ENCODE measurements at places on chromosomes 4 and X.
A peak's percentile ranks its signal among the peaks of the same experiment; 100 is the strongest.

GRCh38 chr4:8904666-8905065, 33.0 kb upstream of the HMX1 start:
- no peak for DNase-seq

DNA sequence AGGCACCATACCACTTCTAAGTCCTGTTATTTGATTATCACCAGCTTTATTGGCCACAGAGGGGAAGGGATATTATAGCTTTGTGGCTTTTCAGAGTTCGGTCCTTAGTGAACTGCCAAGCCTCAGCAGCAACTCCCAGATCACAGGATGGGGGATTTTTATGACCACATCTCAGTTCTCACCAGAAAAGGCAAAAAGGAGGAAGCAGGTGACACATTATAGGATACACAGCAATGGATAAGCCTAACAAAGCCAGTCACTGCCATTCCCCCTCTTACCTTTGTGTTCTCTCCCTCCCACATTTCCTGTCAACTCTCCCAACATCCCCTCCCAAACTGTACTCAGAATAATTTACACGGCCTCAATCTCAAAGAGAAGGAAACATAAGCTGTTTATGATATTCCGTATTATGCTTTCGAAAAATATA, 142.8 kb downstream of the MGST2 start:
- DNase-seq = no peak

- DNase-seq = no peak
Measured at GRCh38 chrX:4315891-4316290, 602.4 kb upstream of the PRKX start.

DNA sequence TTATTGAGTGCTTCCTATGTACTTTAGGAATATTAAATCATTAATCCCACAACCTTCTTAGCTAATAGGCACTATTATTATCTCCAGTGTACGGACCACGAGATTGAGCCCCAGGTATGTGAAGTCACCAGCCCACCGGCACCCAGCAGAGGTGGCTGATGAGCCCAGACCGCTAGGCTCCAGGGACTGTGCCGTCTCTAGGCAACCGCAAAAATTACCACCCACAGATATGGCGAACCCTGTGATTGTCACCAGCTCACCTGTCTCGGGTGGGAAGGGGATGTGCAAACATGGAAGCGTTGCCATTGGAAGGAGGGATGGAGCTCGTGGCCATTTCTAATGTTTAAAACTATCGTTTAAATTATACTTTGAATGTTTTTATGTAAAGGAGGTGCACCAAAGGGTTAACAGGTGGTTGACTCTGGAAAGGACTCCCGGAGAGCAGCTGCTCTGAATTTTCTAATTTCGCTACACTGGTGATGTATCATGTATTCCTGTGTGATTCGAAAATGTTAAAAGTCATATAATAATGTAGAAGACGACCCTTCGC, 21.0 kb upstream of the JAKMIP1 start:
- no peak for DNase-seq

DNA sequence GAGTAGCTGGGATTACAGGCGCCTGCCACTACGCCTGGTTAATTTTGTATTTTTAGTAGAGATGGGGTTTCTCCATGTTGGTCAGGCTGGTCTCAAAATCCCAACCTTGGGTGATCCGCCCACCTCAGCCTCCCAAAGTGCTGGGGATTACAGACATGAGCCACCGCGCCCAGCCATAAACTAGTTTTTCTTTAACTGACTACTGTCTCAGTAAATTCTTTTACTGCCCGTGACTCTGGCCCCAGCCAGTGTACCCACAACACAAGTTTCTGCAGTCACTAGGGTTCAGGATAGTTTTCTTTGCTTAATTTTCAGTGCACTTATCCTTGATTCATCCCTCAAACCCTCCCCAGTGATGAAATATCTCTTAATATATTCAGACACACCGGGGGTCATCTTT, 8.3 kb downstream of the SHROOM2 start:
- no peak for DNase-seq

GRCh38 chrX:19627533-19627932, 112.2 kb upstream of the MAP3K15 start:
- DNase-seq = no peak

DNA sequence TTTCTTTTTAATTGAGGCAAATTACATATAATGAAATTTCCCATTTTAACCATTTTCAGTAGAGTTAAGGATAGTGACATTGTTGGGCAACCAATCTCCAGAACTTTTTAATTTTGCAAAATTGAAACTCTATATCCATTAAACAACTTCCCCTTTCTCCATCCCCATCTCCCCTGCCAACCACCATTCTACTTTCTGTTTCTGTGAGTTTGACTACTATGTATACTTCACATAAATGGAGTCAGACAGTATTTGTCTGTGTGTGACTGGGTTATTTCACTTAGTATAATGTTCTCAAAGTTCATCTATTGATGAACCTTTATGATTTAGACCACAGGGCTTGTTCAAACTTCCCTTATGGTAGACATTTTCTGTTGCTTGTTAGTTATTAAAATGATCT, 364.5 kb upstream of the MAD2L1 start:
- no peak for DNase-seq

GRCh38 chrX:19611636-19612376, 96.5 kb upstream of the MAP3K15 start:
- DNase-seq = no peak

- no peak for DNase-seq
Measured at GRCh38 chrX:150572206-150572605, 3.8 kb downstream of the MTM1 start.

DNA sequence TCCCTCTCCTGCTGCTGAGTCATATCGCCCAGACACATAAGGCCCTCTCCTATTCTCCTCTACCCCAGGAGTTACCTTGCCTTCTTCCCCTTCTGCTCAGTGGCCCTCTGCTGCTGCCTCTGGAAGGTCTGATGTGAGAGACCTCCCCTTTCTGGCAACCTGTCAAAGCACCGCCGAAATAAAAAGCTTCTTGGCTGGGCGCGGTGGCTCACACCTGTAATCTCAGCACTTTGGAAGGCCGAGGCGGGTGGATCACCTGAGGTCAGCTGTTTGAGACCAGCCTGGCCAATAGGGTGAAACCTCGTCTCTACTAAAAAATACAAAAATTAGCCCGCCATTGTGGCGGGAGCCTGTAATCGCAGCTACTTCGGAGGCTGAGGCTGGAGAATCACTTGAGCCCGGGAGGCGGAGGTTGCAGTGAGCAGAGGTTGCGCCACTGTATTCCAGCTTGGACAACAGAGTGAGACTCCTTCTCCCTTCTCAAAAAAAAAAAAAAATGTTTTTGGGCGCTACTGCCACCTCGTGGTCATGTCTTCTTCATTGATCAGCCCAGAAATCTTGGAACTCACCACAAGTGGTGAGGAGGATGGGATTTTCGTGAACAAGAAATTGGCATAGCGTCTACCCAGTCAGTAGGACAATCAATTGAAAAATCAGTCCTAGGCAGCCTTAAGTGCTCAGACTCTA, 8.6 kb upstream of the ZXDA start:
- peak; percentile 26 for DNase-seq

DNA sequence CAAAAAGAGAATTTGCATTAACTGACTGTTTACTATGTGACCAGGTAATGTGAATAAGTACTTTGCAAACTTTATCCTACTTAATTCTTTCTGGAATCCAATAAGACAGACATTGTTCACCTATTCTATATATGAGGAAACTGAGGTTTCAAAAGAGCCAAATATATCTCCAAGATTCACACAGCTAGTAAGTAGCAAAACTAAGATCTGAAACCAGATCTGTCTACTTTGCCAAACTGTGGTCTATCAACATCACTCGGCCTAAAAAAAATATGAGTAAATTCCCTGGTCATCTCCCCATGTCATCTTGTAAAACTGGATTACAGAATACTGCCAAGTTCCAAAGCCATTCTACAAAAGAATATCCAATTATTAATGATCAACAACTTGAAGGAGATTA, 52.8 kb downstream of the ANAPC10 start:
- DNase-seq = no peak

GRCh38 chr4:2080429-2081300, 21.5 kb downstream of the NAT8L start:
- no peak for DNase-seq

DNA sequence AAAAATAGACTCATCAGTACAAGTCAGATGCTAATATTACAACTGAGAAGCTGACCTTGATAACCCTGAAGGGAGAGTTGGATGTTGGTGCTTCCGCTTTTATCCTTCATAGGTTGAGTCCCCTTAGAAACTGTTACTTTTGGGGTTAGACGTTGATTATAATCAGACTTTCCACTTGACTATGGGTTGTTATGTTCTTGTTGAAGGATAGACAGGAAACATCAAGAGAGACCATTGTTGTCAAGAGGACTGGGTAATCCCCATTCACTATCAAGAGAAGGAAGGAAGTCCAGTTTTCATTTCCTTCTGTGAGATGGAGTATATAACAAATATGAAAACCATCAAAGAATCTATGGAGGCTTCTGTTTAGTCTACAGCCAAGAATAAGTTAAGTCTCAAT, 229.9 kb upstream of the AFF2 start:
- DNase-seq = no peak

GRCh38 chrX:66005830-66006449, 33.9 kb downstream of the VSIG4 start:
- DNase-seq = no peak

DNA sequence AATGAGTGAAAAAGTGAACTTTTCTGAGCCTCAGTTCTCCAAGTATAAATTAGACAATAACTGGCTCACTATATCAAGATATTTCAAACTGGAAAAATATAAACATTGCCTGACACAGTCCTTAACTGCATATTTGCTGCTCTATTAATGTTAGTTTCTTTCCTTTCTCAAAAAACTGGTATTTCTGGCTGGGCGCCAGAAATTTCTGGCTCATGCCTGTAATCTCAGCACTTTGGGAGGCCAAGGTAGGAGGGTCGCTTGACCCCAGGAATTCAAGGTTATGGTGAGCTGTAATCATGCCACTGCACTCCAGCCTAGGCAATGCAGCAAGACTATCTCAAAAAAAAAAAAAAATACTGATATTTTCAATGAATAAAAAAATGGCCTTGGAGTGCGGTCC, 227.0 kb downstream of the MAGEB17 start:
- DNase-seq = no peak

GRCh38 chr4:113810906-113811305, 49.4 kb upstream of the CAMK2D start:
- no peak for DNase-seq

GRCh38 chr4:158783785-158784184, 15.0 kb downstream of the FNIP2 start:
- no peak for DNase-seq

DNA sequence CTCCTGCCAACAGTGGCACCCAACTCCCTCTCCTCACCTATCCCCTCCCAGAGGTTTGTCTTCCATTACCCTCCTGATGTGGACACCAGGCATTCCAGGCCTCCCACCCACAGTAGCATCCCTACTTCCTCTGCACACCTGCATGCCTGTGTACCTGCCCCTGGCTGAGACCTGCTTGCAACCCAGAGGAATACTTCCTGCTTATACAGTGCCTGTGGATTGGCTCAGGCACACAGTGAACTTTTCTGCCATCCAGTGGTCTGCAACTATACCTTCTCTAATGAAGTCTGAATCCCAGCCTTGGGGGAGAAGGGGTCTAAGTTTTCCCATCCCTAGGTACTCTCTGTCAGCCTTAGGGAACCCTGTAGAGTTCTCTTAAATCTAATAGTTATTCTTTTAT, 169.9 kb downstream of the IQCM start:
- no peak for DNase-seq

GRCh38 chrX:87571964-87572363, 54.4 kb downstream of the KLHL4 start:
- no peak for DNase-seq

DNA sequence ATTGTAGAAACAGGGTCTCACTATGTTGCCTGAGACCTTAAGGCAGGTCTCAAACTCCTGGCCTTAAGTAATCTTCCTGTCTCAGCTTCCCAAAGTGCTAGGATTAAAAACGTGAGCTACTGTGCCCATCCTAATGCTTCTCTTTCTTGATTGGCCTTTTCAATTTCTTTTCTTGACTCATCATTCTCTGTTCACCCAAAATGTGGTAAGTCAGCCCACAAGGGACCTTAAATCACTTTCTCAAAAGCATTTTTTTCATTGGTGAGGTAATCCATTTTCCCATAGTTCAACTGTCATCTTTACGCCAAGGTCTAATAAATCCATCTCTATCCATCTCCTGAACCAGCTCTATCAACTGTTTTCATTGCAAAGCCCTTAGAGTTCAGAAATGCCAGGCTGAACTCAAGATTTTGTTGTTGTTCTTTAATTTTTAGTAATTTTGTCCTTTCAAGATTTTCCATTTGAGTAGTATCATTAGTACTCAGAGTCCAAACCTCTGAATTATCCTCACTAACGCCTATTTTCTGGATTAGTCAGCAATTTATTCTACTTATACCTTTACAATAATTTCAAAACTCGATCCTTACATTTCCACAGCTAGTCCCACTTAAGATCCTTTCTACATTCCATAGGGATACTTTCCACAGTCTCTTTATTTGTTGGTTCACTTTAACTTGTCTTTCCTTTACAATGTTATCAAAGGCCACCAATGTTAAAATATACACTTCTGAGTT, 528.6 kb downstream of the IL15 start:
- DNase-seq = no peak

DNA sequence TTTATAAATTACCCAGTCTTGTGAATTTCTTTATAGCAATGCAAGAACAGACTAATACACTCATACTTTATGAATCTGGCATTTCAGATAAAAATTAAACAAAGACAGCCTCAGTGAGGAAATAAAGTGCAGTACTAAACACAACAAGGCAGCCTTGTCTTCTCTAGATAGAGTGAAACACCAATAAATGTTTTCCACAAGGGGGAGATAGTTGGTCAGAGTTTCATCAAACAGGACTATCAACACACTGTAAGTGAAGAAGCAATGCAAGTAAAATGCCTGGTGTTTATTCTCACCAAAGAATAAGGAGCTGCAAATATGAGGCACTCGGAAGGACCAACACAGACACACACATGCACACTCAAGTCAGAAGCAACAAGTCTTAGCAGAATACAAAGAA, 62.8 kb downstream of the FAM9B start:
- DNase-seq = no peak

DNA sequence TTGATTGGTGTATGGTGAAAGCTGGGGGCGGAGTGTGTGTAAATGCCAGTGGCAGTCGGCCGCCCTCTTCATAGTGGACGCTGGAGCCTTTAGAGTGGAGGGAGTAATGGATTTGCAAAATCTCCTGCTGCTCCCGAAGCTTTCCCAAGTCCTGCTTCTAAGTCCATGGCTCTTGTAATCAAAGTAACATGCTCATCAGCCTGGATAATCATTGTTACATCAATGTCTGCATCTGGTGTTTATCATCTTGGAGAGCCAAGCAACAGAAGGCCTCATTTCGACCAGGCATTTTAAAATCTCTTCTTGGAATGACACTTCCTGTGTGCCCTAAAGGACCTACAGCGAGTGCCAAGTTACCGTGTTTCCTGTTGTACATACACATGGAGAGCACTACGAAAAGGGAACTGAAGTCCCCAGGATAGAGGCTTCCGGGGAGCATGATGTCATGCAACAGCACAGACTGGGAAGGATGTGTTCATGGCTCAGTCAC, 32.2 kb downstream of the UNC5C start:
- no peak for DNase-seq

- no peak for DNase-seq
Measured at GRCh38 chr4:6941796-6942195, 32.2 kb downstream of the TBC1D14 start.

GRCh38 chrX:7334253-7334935, 186.4 kb upstream of the PUDP start:
- DNase-seq = no peak
